Caudate nucleus (tissue), 63 donors: ENCODE measurements at places on chromosomes 3 and 15.

DNA sequence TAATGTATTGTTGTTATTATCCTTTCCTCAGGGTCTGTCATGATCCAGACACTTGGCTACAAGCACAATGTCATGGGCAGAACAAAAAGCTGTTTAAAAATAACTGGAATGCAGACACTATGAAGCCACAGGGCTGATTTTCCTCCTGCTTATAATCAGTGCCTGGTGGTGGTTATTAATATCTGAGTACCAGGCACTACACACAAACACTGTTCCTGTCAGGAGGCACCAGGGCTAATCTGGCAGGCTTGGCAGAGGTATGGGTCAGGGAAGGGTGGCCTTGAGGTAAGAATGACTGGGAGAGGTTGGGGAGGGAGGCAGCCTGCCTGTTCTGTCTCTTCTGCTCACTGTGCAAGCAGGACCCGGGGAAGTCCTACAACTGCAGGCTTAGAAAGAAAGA lies 67.2 kb downstream of the WDR76 start:
- DNase-seq: no peak

- DNase-seq: no peak
These were observed 63.5 kb downstream of the HACD2 start for GRCh38 chr3:123521179-123521969.

DNA sequence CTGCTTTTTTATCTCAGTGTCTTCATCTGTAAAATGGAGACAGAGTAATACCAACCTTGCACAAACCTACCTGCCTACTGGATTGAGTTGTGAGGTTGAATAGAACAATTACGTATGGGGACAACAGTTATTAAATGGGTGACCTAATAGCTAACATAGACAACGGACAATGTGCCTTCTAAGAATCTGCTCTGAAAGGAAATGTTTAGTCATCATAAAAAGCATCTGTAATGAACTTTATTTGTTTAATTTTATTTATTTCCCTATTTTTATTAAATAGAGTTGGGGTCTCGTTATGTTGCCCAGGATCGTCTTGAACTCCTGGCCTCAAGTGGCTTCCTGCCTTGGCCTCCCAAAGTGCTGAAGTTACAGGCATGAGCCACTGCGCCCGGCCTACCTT lies 59.2 kb upstream of the C15orf61 start:
- no peak for DNase-seq

DNA sequence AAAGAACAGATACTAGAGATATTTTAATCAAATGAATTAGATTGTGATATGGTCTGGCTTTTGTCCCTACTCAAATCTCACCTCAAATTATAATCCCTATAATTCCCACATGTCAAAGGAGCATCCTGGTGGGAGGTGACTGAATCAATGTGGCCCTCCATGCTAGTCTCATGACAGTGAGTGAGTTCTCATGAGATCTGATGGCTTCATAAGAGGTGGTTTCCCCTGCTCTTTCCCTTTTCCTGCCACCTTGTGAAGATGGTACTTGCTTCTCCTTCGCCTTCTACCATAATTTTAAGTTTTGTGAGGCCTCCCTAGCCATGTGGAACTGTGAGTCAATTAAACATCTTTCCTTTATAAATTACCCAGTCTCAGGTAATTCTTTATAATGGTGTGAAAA lies 82.8 kb downstream of the FAIM start:
- DNase-seq: no peak

GRCh38 chr15:68341760-68342725 lies 64.5 kb downstream of the FEM1B start:
- DNase-seq: no peak

DNA sequence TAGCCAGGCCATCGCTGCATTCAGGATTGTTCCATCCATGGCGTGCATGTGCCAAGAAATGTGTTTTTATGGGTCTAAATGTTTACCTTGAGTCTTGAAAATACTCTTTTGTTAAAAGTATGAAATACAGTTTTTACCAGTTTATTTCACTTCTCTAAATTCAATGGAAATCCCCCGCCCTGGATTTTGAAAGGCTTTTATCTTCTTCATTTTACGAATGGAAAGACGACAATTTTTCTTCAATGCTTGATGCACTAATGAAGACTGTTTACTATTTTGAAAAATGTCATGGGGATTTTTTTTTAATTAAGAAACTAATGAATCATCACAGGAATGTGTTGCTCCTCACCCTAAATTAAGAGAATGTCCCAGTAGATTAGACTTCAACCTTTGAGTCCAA lies 83.5 kb downstream of the FAM81A start:
- no peak for DNase-seq

- DNase-seq: no peak
These were observed 37.8 kb downstream of the KY start for GRCh38 chr3:134613006-134613520.

DNA sequence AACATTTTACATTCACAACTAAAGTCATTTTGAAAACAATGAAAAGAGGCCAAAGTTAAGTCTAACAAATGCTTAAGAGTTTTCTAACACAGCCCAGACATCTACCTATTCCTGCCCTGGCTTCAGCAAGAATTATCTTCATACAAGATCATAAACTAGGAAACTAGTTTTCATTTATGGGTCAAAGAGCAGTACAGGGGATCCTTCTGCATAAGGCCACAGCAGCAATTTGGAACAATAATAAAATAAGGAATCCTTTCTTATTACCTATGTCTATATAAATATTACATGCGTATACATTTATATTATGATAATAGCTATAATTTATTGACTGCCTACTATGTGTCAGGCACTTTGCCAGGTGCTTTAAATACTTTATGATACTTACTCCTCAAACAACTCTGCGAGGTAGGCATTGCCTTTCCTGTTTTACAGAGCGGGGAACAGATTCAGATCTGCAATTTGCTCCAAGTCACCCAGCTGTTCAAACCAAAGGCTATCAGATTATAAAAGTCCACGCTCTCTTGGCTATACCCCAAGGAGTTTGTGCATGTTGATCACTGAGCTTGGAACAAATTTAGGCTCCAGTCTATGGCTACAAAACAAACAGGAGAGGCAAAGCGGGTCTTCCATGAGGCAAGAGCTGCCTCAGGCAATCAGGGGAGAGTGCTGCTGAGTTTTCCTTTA lies 196.4 kb downstream of the RORA start:
- no peak for DNase-seq

DNA sequence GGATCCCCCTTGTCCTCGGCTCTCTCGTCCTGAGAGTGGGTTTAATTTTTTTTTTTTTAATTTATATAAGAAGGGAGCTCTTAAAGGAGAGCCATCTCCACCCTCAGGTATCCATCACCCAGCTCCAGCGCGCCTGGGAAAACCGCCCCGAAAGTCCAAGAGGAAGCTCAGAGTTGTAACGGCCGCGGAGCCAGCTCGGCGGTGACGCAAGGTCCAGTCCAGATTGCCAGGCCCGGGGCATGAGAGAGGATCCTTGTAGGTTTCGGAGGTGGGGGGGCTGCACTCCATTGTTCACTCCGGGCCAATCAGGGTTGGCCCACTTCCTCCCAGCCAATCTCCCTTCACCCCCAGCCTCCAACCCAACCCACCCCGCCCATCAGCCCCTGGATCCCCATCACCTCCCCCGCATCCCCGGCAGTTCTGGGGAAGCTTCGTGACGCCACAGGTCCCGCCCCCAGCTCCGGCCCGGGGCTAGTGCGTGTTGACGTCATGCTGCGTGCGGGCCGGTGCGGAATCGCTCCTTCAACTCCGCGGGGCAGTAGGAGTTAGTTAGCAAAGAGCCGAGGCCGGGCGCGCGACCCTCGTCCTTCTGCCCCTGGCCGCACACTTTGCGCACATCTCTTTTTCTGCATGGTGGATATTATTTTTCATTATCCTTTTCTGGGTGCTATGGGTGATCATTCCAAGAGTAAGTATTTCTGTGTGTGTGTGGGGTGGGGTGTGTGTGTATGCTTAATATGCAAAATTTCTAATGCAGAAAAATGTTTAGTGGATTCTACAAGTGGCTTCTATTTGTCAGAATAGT lies at the start of gene ISL2:
TSS of gene ISL2 (plus strand) at position 520 of the 805 bp plus-strand sequence. CDS start at position 631, 111 bp downstream.
- no peak for DNase-seq

DNA sequence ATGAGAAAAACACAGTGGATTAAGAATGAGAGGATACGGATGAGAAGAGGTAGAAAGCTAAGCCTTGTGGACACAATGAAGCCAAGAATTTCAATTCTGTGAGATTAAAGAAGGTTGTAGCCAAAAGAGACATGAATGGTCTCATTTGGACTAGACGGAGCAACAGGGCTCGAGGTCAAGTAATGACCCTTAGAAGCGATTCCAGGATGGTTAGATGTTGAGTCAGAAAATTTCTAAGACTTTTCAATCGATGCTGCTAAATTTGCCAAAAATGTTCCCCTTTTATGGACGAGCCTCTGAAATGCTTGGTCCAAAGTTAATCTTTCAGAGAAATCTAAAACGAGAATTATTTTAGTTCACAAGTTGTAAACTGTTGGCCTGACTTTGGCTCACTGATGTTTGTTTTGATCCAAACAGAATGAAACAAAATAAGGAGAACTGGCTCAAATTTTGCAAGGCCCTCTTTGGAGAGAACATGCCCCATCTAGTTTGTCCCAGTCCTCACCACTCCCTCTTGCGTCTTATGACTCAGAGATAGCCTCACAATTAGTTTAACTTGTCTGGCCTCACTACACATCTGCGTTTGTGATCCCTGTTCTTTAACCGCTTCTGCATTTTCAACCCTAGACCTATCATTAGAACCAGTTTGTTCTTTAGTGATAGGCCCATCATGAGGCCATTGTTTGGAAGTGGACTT lies 235.5 kb downstream of the PDZRN3 start:
- no peak for DNase-seq

- DNase-seq: no peak
These were observed 87.8 kb downstream of the NECTIN3 start for GRCh38 chr3:111159391-111159790.

- DNase-seq: no peak
These were observed 1141.4 kb downstream of the TBL1XR1 start for GRCh38 chr3:176055836-176056235.

DNA sequence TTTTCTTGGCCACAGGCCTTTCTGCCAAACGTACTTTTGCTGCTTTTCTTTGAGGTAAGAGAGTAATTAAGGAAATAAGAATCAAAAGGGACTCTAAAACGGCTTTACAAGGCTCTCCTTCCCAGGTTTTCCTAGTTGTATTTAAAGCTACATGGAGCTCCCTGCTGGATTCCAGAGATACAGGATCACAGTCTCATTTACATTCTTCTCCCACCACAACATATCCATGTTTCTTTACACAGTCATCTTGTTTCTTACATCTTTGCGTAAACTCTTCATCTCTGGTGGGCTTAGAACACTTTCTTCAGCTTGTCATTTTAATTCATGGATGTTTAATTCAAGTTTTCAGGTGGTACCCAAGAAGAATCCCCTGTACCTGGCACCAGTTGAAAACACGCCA lies 117.6 kb upstream of the BFSP2 start:
- DNase-seq: no peak

GRCh38 chr3:129205109-129205832 lies 21.6 kb upstream of the CNBP start:
- DNase-seq: no peak
